ENCODE measurements at places on chromosomes 16 and 17.

- peaks cover 14% of the 10 kb centered on the region for H3K4me1 ChIP-seq
- no peak for DNase-seq
- H3K27ac ChIP-seq, result no peak overlapping the region
- no peak overlapping the region for H3K4me3 ChIP-seq
These were observed 5.9 kb downstream of the MEOX1 start for GRCh38 chr17:43655693-43656255.

DNA sequence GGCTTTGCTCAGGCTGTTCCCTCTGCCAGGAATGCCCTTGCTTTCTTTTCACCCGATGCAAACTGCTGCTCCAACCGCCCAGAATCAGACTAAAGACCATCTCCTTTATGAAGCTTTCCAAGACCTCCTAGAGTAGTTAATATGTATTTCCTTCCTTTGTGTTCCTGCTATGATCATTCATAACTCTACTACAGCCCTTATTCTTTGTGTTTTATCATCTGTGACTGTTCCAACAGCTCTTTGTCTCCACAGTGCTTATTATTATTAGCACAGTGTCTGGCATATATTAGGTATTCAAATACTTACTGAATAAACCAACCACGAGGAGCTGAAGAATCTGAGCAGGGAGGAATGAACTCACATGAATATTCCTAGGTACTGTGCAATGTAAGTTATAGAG, 7.6 kb downstream of the PSME3IP1 start:
- no peak for DNase-seq
- no peaks in the 10 kb centered on the region for H3K4me1 ChIP-seq
- no peaks in the 10 kb centered on the region for H3K27me3 ChIP-seq

GRCh38 chr16:57603115-57604024, 25.1 kb upstream of the ADGRG1 start:
- no peak overlapping the region for H3K4me3 ChIP-seq
- no peaks in the 10 kb centered on the region for H3K27me3 ChIP-seq
- H3K36me3 ChIP-seq, result no peaks in the 10 kb centered on the region
- no peak overlapping the region for H3K27ac ChIP-seq
- DNase-seq, result no peak

DNA sequence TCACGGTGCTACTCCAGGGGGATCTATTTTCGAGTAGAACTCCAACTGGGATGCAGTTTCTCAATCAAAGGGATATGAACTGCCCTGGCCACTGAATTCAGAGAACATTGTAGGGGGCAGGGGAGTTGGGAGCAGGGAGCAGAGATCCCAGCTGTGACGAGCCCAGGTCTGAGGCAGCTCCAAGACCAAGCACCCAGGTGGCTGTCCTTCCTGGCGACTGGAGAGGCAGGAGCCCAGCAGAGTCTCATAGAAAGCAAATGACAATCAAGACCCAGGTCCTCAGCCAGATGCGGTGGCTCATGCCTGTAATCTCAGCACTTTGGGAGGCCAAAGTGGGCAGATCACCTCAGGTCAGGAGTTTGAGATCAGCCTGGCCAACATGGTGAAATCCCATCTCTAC, 60.1 kb downstream of the TK2 start:
- H3K4me1 ChIP-seq, result peaks cover 6% of the 10 kb centered on the region
- no peak for DNase-seq
- no peak overlapping the region for H3K27ac ChIP-seq
- H3K27me3 ChIP-seq, result peaks cover 3% of the 10 kb centered on the region
- no peak overlapping the region for H3K4me3 ChIP-seq

- no peak overlapping the region for H3K27ac ChIP-seq
- H3K36me3 ChIP-seq, result no peaks in the 10 kb centered on the region
- H3K4me3 ChIP-seq, result no peak overlapping the region
- H3K27me3 ChIP-seq, result no peaks in the 10 kb centered on the region
These were observed 56.3 kb downstream of the LMF1 start for GRCh38 chr16:914440-914839.

DNA sequence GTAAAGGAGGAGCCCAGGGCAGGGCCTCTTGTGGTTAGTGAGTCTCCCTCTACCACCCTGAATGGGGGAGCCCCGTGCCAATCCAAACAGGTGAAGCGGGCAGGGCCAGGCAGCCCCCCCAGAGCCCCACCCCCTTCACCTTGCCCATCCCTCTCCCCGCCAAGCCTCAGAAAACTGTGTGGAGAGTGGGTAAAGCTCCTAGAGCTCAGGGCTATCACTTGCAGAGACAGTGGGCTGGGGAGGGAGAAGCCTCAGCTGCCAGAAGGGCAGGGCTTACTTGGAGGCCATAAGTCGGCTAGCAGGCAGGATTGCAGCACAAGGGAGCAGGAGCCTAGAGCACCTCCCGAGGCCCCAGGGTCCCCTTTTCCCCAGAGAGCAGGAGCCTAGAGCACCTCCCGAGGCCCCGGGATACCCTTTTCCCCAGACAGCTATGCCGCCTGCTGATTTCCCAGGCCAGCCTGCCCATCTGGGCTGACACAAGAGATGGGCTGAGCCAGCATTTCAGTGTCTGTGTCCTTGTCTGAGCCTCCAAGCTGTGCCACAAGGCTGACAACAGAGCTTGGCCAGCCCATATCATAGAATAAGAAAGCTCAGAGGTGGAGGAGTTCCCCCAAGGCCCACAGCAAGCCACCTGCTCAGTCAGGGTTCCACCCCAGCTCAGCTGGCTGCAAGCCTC, 6.7 kb upstream of the KRT14 start:
- H3K4me1 ChIP-seq, result peaks cover 39% of the 10 kb centered on the region
- no peaks in the 10 kb centered on the region for H3K27me3 ChIP-seq
- no peak for DNase-seq
- no peak overlapping the region for H3K27ac ChIP-seq

- no peak overlapping the region for H3K27ac ChIP-seq
- no peaks in the 10 kb centered on the region for H3K36me3 ChIP-seq
- H3K4me3 ChIP-seq, result no peak overlapping the region
- no peaks in the 10 kb centered on the region for H3K4me1 ChIP-seq
- DNase-seq, result no peak
These were observed 151.8 kb downstream of the IRF8 start for GRCh38 chr16:86050591-86051367.

DNA sequence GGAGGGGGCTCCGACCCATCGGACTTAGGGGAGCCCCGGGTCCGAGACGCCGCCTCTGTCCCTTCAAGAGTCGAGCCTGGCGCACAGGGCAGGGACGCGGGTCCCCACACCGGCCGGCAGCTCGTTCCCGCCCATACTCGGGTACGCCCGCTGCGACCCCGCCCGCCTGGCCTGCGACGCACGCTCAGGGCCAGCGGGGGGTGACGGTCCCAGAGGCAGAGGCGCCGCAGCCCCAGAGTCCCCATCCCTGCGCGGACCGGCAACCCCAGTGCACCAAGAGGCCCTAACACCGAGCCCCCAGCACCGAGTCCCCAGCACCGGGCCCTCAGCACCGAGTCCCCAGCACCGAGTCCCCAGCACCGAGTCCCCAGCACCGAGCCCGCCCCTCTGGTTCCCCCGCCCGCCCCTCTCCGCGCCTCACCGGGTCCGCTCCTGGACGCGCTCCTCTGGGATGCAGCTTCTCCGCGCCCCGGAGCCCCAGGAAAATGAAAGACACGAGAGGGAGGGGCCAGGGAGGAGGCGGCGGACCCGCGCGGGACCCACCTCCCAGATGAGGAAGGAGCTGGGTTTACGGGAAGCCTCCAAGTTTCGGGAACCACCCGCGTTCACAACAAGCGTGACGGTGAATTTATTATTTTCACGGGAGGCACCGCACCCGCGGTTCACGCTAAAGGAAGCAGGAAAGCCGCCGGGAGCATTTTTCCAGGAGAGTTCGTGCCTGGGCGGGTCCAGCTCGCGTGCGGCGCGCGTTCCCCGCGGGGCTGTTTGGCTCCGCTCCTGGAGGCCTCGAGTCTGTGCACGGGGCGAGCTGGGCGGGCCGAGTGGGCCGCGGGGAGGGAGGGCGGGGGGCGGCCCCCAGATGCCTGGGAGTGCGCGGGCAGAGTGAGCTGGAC, at the start of gene SECTM1:
Gene SECTM1 (minus strand): TSS at position 488 of the 893 bp plus-strand sequence. CDS start 6,526 bp downstream, outside the sequence.
- no peaks in the 10 kb centered on the region for H3K36me3 ChIP-seq
- peaks cover 26% of the 10 kb centered on the region for H3K27me3 ChIP-seq
- H3K4me3 ChIP-seq, result peak within 1 kb of the TSS; percentile 56
- H3K4me1 ChIP-seq, result peaks cover 46% of the 10 kb centered on the region

GRCh38 chr16:539901-540530, 12.5 kb downstream of the CAPN15 start:
- no peaks in the 10 kb centered on the region for H3K27me3 ChIP-seq
- peaks cover 7% of the 10 kb centered on the region for H3K36me3 ChIP-seq
- no peak for DNase-seq
- peaks cover 9% of the 10 kb centered on the region for H3K4me1 ChIP-seq

- no peaks in the 10 kb centered on the region for H3K27me3 ChIP-seq
- peaks cover 11% of the 10 kb centered on the region for H3K4me1 ChIP-seq
- no peak overlapping the region for H3K27ac ChIP-seq
- H3K36me3 ChIP-seq, result no peaks in the 10 kb centered on the region
- DNase-seq, result no peak
These were observed 3.7 kb upstream of the MYL4 start for GRCh38 chr17:47205419-47205963.

- no peak overlapping the region for H3K4me3 ChIP-seq
- no peaks in the 10 kb centered on the region for H3K27me3 ChIP-seq
These were observed 122.9 kb upstream of the CDH11 start for GRCh38 chr16:65244787-65245186.

- no peaks in the 10 kb centered on the region for H3K27me3 ChIP-seq
- no peak overlapping the region for H3K27ac ChIP-seq
- DNase-seq, result no peak
- no peak overlapping the region for H3K4me3 ChIP-seq
These were observed 29.2 kb downstream of the SOCS3 start for GRCh38 chr17:78330570-78331224.

DNA sequence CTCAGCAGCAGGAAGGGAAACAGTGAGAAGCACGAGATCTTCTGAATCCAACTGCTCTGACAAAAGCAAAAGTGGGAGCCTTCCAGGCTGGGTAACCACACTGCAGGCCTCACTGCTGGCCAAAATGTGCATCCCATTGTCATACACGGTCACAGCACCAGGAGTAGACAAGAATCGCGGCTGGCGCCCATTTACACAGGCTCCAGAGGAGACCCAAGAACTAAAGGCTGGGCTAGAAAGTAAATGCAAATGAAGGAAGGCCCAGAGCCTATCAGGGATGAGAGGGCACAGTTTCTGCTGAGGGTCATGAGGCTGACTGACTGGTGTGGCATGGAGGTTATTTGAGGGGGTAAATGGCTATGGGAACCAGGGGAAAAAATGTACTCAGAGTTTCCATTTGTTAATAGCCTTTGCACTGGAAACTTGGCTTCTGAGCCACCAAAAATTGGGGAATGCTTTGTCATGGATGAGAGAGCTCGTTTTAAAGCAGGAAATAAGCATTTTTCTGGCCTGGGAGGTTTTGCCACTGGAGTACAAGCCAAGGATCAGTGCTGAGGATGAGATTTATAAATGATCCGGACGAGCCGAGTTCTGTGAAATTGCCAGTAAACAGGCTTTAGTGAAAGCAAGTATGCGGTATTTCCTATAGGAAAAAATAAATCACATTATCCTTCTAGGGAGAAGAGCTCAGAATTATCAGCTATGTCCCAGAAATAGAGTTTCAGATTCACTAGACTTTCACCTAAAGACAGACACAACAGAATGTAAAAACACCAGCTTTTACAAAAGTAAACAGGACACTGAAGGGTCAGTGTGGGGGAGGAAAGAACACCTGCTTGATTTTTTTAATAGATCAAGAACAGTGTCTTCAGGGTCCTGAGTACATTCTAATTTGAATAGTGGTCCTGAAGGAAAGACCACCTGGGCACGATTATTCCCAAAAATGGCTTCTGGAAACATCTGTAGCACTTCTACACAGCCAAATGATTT, 66.9 kb upstream of the GSG1L start:
- no peak for DNase-seq
- no peak overlapping the region for H3K4me3 ChIP-seq
- H3K4me1 ChIP-seq, result no peaks in the 10 kb centered on the region
- H3K36me3 ChIP-seq, result peaks cover 51% of the 10 kb centered on the region
- no peak overlapping the region for H3K27ac ChIP-seq
